ENCODE measurements at places on chromosomes 2 and 18.

- DNase-seq: no peak
Measured at GRCh38 chr2:232931636-232932035, 61.6 kb downstream of the SNORC start.

DNA sequence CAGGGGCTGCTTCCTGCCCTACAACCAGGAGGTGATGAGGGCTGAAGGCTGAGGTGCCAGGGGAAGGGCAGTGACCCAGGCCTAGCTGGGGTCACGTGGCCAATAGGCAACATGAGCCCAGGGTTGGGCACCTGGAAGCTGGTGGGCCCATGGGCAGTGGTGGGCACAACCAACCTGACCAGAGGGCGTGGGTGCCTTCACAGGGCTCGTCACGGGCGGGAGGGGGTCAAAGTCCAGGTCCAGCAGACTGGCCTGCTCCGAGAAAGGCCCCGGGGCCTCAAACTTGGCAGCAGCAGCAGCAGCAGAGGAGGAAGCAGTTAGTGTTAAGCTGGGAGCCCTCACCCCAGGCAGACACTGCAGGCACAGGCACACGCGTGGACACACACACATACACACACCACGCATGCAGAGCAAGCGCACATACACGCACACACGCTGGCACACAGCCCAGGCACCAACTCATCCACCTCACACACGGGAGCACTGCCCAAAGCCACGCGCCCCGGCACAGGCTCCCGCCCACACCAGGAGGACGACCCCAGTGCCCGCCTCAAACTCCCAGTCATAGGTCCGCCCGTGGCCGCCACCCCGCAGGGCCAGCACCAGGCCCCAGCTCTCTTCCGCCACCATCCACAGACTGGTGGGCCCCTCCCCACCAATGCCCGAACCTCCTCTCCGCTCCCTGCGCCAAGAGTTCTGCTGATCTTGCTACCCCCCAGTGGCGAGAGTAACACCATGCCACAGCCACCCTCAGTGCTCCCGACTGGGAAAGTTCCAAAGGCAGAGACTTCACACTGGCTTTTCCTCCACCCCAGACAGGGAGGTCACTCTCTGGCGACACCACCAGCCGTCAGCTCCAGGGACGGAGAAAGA lies 53.0 kb downstream of the BIN1 start:
- peak; percentile 25 for DNase-seq

GRCh38 chr2:111945444-111946293 lies 47.3 kb downstream of the MERTK start:
- DNase-seq: no peak

- no peak for DNase-seq
Measured at GRCh38 chr2:75079575-75079974, 119.7 kb downstream of the TACR1 start.

GRCh38 chr2:156958374-156958773 lies 299.1 kb upstream of the GALNT5 start:
- no peak for DNase-seq

GRCh38 chr2:178279142-178279541 lies 84.8 kb downstream of the OSBPL6 start:
- no peak for DNase-seq

GRCh38 chr2:114201781-114202180 lies 240.7 kb upstream of the DPP10 start:
- DNase-seq: no peak

DNA sequence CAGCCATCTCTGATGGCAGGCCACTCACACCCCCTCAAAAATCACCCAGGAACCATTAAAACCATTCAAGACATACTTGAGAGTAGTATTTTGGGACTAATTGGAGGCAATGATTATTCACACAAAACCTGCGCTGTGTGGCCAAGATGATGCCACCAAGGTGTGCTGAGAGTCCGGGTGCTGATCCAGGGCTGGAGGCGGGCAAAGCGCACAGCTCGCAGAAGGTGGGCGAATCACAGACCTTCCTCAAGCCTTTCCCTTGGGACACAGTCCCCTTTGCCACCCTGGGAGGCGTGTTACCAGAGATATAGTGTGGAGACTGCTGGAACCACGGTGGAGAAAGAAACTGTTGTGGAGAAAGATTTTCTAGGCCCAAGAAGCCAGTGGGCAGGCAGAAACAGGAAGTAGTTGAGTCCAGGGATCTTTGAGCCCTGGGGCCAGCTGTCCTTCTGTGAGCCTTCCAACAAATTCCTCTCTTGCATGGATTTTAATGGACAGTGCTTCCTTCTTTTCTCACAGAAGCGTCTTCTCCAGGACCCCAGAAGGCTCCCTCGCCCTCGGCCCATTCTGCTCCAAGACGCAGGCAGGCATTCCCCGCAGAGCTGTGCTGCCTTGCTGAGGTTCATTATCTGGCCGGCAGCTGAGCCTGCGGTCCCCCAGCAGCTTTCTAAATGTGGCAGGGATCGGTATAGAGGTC lies 8.0 kb downstream of the COPS9 start:
- no peak for DNase-seq

DNA sequence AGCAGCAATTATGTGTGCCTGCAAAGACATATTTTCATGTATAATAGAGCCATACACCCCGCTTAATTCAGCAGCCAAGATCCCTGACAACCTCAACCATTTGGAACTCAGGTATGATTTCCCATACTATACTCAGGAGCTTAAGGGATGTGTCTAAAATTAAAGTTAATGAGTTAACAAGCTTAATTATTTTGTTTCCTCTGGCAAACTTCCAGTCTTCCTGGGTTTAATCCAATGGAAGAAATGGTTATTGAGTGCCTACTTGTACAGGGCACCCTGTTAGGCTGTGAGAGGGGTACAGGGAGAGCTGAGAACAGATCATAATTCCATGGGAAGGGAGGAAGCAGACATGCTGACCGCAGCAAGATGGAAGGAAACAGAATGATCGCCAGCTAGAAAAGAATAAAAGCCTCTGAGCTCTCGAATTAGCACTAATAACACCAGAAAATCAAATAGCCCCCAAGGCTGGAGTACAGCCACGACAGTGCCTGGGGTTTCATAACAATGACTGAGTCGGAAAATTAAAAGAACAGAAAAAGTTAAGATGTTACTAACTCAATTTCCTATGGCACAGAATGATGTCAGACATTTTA lies 20.8 kb upstream of the CEP68 start:
- no peak for DNase-seq

DNA sequence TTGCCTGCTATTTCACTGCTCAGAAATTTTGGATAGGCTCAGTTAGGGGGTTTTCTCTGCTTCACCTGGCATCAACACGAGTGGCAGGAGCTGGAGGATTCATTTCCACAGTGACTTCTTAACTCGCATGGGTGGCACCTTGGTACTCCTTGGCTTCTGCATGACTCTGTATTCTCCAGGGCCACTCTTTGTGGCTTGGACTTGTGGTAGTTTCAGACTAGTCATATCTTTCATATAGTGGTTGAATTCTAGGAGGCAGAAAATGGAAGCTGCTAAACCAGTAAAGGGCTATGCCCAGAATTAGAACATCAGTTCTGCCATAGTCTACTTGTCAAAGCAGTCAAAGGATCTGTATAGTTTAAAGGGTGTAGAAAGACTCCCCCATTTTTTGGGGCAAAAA lies 6.8 kb downstream of the MAIP1 start:
- no peak for DNase-seq

DNA sequence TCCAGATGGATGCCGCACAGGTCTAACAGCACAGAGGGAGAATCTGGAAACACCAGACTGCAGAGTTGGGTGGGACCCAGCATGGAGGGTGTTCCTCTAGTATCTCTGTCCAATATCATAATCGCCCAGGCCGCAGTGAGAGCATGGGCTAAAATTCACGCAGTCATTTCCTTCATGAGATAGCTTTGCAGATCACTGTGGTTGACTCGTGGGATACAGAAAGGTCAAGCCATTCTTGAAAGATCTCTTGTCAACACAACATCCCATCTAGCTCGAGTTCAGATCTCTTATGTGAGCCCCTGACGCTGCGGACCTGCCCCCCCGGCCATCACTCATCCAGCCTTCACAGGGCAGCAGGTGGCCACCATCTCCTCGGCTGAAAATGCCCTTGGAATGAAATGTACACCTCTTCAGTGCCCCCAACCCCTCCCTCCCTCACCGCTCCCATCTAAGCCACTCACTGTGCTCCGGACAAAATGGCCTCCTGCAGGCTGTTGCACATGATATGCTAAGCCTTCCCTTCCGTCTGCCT lies 45.9 kb downstream of the FOSL2 start:
- DNase-seq: no peak

DNA sequence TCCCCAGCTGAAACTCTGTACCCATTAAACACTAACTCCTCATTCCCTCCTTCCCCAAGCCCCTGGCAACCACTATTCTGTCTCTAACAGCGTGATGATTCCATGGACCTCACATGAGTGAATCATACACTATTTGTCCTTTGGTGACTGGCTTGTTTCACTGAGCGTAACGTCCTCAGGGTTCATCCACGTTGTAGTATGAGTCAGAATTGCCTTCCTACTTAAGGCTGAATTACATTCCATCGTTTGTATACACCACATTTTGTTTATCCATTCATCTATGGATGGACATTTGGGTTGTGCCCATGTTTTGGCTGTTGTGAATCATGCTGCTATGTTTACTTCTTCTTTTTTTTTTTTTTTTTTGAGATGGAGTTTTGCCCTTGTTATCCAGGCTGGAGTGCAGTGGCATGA lies 19.6 kb upstream of the CABLES1 start:
- no peak for DNase-seq

GRCh38 chr2:3344897-3345296 lies 32.7 kb downstream of the EIPR1 start:
- DNase-seq: no peak

- DNase-seq: peak; percentile 49
Measured at GRCh38 chr2:239274391-239275043, 126.3 kb downstream of the HDAC4 start.

- DNase-seq: peak; percentile 37
Measured at GRCh38 chr2:235551965-235552364, 58.1 kb downstream of the AGAP1 start.

GRCh38 chr2:64982311-64982857 lies 6.8 kb upstream of the SLC1A4 start:
- DNase-seq: no peak

GRCh38 chr2:120576509-120577474 lies 158.9 kb upstream of the GLI2 start:
- DNase-seq: peak; percentile 69

GRCh38 chr2:235064976-235065375 lies 113.2 kb downstream of the SH3BP4 start:
- no peak for DNase-seq

DNA sequence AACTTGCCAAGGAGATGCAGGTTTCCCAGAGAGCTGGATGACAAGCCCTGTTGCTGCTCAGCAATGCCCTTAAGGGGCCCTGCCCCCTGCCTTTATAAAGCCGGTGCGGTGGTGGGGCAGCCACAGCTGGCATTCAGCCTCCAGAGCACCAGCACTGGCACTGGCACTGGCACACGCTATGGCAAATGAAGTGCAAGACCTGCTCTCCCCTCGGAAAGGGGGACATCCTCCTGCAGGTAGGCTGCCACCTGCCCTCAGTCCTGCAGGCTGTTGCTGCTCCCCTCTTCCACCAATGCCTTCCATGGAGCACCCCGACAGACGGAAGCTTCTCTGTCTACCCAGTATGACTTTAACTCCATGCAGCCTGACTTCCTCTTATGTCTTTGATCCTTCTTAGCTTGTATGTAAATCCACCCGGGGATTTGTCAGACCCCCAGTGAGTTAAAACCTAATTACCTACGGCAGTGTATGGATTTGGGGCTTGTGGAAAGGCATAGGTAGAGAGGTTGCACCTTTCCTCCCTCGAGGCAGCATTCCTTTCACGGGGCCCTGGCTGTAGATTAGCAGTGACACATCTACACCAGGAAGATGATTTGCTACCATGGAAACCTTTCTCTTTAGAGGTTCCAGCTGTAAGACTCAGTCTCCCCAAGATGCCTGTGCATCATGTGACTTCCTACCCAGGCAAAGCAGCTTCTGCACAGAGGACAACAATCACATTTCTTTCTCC lies at the start of gene DAPL1:
Gene DAPL1 (plus strand): TSS at position 123 of the 730 bp plus-strand sequence. CDS start 56 bp downstream, at position 179.
- no peak for DNase-seq
